ENCODE measurements at places on chromosomes 2 and 18.

DNA sequence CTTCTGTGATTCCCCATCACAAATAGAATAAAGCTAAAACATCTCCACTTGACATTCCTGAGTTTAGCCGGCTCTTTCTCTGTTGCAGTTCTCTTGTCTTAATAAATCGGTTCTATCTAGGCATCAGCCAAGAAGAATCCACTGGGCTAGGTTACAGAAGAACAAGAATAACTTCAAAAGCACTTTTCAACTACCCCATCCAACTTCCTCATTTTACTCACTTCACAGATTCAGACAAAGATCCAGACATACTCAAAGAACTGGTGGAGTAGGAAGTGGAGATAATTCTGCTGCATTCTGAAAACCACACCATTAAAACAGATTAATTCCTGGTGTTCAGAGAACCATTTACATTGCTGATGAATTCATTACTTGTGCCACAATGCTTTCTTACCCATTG is 9.6 kb upstream of the ALPK2 start:
- peak; percentile 5 for DNase-seq

- no peak for DNase-seq
These were observed 4.1 kb upstream of the TET3 start for GRCh38 chr2:73980566-73980965.

DNA sequence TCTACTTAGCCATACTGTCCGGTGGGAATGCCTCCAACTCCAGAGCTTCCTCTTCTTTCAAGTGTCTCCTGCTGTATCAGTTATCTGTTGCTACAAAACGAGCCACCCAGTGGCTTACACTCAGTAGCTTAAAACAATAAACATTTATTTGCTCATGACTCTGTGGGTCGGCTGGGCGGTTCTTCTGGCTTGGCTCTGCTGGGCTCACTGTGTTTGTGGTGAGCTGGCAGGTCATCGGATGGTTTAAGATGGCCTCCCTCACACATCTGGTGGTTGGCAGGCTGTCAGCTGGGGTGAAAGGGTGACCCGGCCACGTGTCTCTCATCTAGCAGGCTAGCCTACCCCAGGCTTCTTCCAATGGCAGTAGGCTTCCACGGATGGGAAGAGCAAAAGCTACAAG is 122.4 kb upstream of the SLC1A4 start:
- DNase-seq, result no peak

DNA sequence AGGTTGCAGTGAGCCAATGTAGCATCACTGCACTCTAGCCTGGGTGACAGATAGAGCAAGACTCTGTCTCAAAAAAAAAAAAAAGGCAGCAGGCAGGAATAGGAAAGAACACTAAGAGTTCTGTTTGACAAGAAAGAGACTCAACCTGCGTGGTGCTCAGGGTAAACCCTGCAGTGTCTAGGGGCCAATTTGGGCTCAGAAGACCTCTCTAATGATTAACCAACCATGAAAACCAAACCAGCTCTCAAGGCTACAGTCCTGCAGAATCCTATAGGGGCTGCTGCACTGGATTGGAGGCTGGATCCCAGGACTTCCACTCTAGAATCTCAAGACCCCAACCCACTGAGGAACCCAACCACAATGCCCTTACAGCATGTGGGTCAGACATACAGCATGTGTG is 2.4 kb downstream of the TRABD2A start:
- no peak for DNase-seq

DNA sequence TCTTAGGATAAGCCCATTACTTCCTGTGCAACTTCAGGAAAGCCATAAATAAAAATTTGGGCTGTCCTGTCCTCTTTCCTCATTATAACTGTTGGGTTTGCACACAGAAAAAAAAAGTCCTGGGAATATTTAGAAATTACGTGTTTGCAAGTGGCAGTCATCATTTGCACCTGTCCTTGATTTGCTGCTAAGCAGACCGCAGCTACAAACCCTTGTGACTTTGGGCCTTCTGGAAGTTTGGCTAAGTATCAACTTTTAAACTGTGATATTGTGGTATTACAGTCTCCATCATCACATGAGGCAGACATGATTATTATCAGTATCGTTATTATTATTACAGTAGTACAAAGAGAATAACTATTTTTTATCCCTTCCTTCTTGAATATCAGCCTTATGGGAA is 260.7 kb upstream of the SESTD1 start:
- no peak for DNase-seq

DNA sequence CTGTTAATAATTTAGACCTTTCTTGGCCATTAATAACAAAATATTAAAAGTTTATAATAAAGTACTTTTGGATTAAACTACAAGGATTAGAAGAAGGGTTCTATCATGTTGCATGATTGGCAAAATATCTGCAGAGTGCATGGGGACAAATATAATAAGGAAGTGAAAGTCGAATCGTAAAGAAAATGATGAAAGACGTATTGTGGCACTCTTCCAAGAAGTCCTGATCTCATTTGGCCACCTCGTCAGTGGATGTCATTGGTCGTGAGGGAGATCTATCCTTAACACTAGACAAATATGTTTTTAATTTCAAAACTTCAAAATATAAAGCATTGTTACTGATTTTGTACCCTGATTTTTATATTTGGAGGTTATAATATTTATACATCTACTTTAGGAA is 197.7 kb upstream of the STON1 start:
- peak; percentile 50 for DNase-seq

GRCh38 chr2:101064505-101064867 is 62.4 kb downstream of the RPL31 start:
- no peak for DNase-seq

- no peak for DNase-seq
These were observed 69.9 kb downstream of the KCNG2 start for GRCh38 chr18:79867666-79868065.

DNA sequence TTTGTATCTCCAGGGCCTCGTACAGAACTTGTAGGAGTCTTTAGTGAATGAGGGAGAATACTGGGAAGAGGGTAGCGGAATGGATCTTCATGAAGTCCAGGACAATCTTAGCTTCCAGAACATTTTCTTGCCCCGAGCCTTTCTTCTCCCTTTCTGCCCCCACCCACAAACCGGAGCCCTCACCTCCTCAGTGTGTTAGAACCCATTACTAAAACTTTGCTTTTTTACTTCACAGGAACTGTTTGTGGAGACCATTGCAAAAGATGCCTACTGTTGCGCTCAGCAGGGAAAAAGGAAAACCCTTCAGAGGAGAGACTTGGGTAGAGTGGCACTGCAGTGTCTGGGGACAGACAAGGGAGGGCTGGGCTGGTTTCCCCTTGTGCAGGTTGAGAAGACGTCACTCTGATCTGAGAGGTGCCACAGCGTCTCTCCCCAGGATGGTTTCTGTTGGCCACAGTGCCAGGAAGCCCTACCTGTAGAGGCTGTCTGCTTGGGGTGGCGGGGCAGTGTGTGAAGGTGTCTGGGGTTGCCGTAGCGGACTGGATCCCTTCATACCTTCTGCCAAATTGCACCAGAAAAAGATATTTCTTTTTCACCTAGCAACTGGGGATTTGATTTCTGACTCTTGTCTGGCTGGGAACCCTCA is 786 bp downstream of the POLE4 start:
- no peak for DNase-seq

DNA sequence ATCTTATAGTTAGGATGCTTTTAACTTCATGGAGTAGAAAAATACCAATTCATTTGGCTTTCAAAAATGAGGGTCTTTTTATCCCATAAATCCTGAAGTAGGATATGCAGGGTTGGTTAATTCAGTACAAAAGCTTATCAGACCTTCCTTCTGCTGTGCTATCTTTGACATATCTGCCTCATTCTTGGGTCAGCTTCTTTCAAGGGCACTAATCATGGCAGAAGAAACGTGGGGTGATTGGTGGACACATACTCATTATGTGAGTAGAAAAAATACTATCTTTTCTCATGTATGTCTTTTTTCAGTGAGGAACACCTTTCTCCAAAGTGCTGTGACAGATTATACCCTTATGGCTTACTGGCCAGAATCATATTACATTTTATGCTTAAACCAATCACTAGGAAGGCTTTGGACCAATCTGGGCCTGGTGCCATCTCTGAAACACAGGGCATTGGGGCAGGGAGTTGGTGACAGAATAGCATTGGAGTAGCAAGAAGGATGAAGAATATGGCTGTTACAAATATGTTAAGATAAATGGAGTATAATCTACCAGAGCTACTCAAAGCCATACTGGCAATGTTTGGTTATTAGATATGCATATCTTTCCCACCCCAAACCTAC is 10.1 kb downstream of the UGP2 start:
- no peak for DNase-seq

DNA sequence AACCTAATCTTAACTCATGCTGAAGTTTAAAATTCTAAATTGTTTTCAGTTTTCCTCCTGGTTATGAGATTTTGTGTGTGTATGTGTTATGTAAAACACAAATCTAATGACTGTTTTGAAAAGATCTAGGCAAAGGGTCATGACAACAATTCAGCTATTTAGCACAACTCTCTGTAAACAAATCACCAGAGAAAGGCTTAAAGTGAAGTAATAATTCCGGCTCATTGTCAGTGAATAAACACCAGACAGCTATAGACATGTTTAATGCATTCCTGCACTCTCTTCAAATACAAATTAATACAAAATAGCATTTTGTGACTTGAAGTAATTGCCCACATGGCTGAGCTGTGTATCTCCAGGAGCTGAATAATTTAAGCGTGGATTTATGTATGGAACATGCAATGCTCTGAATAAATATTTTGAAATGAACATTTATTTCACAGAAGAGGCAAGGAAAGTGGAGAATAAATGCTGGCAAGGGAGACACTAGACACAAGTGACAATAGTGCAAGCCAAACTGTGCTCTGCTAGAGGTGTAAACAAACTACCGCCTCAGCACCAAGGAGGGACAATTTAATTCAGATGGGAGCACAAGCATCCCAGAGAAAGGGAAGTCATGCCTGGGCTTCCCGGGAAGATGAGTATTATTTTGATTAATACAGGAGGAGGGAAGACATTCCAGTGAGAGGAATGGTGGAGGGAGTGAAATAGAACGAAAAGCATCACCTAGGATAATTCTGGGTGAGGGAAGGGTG is 133.6 kb upstream of the XPO1 start:
- peak; percentile 81 for DNase-seq

DNA sequence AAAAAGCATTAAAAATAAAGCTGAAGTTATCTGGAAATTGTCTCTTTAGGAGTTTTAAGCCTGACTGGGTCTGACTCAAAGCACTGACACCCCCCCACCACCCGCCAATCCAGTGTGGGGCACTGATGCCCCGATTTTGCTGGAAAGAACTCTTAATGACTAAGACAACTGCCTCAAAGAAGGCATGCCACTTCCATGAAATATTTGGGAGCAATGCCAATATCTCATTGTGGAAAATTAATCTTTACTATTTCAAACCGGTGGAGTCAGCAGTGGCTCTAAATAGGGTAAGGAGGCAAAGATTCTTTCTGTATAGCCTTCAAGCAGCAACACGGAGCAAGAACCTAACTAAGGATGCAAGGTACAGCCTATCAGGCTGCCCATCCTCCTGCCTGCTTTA is 4.5 kb downstream of the FKBP7 start:
- DNase-seq, result no peak

- no peak for DNase-seq
These were observed 36.9 kb upstream of the MEX3C start for GRCh38 chr18:51234117-51235008.

GRCh38 chr2:140498360-140498759 is 1632.5 kb downstream of the LRP1B start:
- DNase-seq, result no peak

- DNase-seq, result no peak
These were observed 49.0 kb upstream of the BCL2L11 start for GRCh38 chr2:111071600-111072171.

DNA sequence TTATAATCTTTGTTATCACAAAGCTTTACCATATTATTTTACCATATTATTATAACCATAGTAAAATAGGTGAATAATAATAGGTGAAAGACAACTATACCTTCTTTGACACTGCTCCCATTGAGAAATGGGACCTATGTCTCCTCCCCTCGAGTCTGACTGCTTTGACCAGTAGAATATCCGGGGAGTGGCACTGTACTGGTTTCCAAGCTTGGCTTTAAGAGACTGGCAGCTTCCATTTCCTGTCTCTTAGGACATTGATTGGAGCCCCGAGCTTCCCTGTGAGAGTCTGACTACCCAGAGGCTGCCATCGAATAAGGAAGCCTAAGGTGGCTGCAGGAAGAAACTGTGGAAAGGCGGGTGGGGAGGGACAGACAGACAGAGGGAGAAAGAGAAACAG is 40.1 kb upstream of the PLEKHM3 start:
- no peak for DNase-seq

DNA sequence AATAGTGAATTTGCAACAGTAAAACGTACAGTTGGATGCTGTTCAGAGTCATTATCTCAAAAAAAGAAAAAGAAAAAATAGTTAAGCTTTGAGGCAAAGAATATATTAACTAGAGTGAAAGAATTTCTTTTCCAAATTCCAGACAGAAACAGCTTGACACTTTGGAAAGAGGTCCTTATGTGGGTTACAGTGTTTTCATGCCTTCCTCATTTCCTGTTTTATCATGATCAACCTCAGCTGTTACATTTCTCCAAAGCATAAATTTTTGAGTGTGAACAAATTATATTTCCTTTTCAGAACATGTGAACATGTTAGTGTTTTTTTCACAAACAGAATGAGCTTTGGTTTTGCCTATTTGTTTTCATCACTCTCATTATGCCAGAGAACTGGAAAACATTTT is 13.6 kb downstream of the FRZB start:
- no peak for DNase-seq

Measured in midbrain (tissue), 1 donor.